ENCODE measurements at places on chromosomes 1 and 21. TPM values are rescaled to one million over a fixed set of nuclear protein-coding genes. Genes with fewer than 3 reads are reported as not detected.

SLAMF9 gene
- not detected for total RNA-seq

- DNase-seq = no peak
These were observed 69.8 kb upstream of the SSBP3 start for GRCh38 chr1:54475946-54476516.

GRCh38 chr1:39671433-39671792 is 494 bp downstream of the NT5C1A start:
- DNase-seq = peak; percentile 76

DNA sequence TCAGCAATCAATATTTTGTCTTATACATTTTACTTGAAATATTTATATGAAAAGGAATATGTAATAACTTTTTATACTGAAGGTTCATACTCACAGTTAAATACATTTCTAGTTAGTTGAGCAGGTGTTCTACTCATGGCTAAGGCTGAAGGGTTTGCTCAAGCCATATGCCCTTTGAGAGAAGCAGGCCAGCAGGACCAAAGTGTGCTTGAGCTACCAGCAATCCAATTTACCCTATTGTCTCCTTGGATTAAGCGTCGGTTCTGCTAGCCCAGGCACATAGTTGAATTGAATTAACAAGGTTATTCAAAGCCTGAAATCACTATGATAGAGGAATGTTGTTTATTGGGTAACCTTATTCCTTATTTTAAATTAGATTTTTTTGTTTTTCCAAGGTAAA is 151.5 kb upstream of the BACE2 start:
- DNase-seq = no peak

FYB2 gene
- total RNA-seq = not detected

GRCh38 chr1:3306583-3307291 is 147.7 kb upstream of the ARHGEF16 start:
- no peak for DNase-seq

DNA sequence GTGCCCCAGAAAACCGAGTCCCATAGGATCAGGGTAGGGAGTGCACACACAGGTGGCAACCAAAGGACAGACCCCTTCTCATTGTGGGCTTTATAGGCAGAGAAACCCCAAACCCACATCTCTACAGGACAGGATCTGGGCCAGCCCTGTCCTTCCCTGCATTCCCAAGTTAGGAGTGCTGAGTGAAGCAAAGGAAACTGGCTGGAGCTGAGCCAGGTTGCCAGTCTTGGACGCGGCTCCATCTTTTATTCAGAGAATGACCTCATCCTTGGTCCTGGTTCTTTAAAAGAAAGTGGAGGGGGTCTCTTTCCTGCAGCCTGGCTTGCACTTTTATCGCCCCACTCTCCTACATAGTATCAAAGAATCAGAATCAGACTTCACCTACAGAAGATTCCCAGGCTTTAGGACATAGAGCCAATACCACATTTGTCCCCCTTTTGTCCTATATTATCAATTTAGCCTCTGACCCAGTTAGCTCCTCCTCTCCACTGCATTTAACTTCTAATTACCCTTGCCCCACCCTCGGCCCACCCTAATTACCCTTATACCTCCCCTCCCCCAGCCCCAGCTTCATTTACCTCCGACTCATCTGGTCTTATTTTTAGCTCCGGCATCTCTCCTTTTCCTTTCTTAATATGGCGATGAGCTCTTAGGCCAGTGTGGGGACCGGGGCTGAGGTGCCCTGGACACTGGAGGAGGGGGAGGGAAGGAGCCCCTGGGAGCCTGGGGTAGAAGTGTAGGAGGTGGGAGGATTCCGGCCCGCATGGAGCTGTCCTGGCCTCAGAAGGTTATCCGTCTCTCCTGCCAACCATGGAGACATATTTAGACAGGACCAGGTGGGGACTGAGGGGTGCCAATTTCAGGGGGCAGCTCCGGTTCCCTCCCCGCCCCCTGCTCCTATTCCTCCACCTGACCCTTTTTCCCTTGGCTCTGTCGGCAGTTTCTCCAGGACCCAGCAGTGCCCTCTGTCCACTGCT is at the start of gene CASQ1:
Gene CASQ1 (plus strand): TSS at position 927 of the 977 bp plus-strand sequence. CDS start 177 bp downstream, outside the sequence.
- DNase-seq = peak; percentile 65

GRCh38 chr21:32574946-32575925 is 10.1 kb downstream of the TCP10L start:
- DNase-seq = no peak

- no peak for DNase-seq
These were observed 72.5 kb downstream of the RRAGC start for GRCh38 chr1:38787041-38787440.

DNA sequence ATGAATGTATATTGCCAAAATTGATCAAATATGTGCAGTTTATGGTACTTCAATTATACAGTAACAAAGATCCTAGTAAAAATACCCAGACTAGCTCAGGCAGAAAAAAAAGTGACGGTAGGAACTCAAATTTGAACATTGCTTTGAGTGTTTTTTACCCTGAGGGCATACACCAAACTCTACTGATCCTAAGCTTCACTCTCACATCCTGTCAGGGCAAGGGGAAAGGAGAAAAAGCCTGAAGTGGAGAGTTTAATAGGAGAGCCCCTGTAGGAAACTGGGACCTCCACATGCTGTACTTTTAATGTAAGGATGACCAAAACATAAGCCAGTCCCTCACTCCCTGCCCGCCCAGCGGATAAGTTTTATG is 59.8 kb upstream of the GNG12 start:
- DNase-seq = no peak

C1orf174 gene
- 28.0 TPM for total RNA-seq

CPTP gene
- 24.1 TPM for total RNA-seq

DNA sequence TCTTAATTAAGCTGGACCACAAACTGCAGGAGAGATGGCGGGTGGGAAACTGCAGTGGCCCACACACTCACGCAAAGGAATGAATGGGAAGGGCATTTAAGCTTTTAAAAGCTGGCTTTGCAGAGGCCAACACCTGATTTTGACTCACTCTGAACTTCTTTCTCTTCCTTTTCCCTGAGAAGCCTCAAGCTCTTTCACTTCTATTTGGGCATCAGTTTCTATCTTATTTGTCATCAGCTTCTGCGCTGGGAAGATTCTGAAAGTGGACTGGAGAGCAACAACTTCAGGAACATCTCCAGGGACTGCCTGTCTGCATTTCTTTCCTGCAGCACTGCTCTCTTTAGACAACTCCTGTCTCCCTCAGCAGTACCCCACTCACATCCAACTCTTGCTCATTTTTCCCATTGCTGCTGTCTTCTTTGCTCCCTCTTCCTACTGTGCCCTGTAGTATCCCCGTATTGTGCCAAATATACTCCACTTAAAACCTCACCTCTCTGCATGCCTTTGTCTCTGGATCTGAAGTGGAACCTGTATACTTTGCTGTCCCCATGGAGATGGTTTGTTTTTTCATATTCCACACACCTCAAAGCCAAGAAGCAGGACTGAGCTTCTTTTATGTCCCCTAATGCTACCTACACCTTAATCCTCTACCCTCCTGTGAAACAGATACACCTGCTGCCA is 143.3 kb upstream of the JUN start:
- DNase-seq = no peak

LCE1E gene
- not detected for total RNA-seq

GRCh38 chr1:167774710-167775109 is 52.9 kb downstream of the MPZL1 start:
- no peak for DNase-seq

DNA sequence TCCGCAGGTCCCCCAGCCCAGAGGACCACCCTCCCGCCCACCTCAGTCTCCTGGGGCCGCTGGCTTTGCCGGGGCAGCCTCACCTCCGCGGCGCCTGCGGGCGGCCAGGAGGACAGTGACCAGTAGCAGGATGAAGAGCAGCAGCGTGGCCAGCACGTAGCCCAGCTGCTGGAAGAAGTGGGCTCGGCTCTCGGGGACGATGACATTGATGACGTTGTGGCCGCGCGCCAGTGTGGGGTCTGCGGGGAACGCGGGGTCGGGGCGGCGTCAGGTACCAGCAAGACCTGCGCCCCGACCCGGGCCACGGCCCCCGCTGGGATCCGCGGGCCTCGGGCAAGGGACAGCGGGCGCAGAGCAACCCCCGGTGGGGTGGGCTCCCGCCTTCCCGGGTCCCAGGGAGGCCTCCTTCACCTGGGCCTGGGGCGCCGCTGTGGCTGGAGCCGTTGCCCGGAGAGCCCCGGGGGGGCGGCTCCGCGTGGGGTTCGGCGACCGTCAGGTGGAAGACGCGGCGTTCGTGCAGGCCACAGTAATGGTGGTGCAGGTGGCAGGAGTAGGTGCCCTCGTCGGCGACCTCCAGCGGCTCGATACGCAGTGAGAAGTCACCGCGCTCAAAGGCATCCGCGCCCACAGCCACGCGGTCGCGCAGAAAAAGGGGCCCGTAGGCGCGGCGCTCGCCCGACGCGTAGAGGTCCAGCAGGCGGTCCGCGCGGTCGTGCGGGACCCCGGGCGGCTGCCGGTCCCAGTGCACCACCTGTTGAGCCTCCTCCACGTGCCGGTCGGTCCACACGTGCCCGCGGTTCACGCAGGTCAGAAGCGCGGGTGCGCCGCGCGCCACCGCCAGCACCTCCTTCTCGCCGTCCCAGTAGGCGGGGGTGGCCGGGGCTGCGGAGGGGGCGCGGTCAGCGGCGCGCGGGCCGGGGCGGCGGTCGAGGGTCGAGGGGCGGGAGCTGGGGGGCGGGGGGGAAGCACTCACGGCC is 3.8 kb downstream of the MXRA8 start:
- no peak for DNase-seq

ZNF683 gene
- total RNA-seq = not detected

DNA sequence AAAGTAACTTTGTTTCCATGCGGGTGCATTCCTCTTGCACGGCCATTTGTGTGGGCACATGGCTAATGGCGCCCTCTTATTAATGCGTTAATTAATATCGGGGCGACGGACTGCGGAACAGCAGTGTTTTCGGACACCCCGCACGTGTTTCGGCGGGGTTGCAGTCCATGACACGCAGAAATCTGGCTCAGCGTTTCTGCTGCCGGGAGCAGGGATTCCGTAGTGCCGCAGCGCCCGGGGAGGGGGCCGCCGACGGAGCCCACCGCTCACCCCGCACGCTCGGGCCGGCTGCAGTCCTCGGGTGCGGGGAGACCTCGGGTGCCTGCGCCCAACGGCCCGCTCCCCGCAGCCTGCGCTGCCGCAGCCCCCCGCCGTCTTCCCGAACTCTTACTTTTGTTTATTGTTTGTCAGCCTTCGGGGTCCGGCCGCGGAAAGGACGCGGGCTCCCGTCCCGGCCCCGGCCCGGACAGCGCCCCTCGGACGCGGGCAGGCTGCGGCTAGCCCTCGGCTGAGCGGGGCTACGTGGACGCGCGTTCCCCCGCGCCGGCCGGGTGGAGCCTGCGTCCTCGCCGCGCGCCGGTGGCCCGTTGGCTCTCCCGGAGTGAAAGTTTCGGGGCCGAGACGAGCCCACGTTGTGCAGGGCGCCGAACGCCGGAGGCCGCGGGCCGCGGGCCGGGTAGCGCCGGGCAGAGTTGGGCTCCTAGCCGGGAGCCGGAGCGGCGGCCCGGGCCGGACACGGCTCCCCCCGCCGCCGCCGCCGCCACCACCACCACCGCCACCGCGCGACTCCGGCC is 849 bp downstream of the NFIA start:
- DNase-seq = peak; percentile 32

DNA sequence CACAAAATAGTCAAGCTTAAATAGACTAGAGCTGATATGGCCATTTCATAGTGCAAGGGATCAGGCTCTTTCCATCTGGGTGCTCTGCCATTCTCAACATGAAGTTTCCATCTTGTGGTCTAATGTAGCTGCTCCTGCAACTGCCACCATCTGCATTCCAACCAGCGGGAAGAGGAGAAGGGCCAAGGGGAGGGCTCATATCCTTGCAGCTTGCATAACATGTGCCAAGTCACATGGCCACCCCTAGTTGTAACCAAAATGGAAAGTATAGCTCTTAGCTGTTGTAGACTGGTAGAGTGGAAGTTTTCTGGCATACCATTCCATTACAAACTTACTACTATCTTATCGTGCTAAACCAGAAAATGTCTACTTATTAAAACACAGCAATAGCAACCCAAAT is 38.9 kb upstream of the IVNS1ABP start:
- no peak for DNase-seq

- no peak for DNase-seq
These were observed 4.5 kb downstream of the PATJ start for GRCh38 chr1:61746813-61747212.

GRCh38 chr1:164742745-164743144 is 183.8 kb downstream of the PBX1 start:
- DNase-seq = no peak

BMP8A gene
- 0.55 TPM for total RNA-seq

- no peak for DNase-seq
These were observed 27.4 kb downstream of the LGALS8 start for GRCh38 chr1:236550961-236551851.

ZSWIM5 gene
- total RNA-seq = 17.2 TPM

CD1E gene
- not detected for total RNA-seq

DNA sequence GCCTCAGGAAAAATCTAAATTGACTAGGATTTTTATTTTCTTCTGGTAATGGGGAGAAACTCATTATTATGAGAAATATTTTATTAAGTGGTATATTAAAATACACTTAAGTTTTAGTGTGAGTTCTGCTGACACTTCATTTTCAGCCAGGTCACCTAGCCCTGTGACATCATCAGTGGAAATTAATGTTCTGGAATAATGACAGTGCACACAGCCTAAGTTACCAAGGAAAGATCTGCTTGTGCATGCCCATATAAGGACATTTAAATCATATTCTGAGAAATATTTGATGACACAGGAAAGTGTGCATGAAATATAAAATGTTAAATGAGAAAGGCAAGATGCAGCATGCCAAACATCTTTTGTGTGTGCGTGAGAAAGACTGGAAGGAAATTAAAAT is 102.0 kb downstream of the KIF14 start:
- DNase-seq = no peak

PWP2 gene
- 8.9 TPM for total RNA-seq

DNA sequence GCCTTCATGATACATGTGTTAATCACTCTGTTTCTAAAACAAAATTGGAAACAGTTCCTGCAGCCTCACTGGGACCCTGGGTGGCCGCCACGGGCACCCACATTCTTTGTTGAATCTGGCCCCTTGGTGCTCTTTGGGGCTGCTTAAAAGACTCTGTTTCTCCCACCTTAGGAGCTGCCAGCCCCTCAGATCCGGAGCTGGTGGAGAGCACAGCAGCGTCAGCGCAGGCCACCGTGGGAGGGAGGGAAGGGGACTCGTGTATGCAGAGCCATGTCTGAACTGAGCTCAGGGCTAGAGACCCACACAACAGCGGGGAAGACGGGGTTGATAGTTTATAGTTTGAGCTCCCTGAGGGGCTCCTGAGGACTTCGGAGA is 121.2 kb downstream of the CNIH3 start:
- no peak for DNase-seq

DNA sequence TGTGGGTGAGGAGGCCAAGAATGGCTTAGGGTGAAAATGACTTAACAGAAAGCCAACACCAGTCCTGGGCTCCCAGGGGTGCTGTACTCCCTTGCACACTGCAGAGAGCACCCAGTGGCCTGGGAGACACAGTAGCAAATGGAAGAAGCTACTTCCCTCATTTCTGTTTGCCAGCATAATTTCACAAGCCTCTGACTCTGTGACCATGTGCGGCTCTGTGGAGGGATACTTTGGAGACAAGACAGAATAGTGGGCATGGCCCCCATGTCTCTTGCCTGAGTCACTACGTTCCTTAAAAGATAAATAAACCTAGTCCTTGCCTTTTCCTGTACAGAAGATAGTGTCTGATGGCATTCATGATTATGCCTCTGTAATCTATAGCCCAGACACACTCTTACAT is 38.1 kb downstream of the TRIM62 start:
- DNase-seq = no peak

PTPN22 gene
- total RNA-seq = 6.2 TPM

Measured in adrenal gland (tissue), 19 donors.